ENCODE measurements at places on chromosomes 13 and 19.

GRCh38 chr13:78576261-78576660 is 27.1 kb downstream of the POU4F1 start:
- no peak for DNase-seq

- no peak for DNase-seq
Measured at GRCh38 chr19:40717325-40717879, 490 bp downstream of the ITPKC start.

DNA sequence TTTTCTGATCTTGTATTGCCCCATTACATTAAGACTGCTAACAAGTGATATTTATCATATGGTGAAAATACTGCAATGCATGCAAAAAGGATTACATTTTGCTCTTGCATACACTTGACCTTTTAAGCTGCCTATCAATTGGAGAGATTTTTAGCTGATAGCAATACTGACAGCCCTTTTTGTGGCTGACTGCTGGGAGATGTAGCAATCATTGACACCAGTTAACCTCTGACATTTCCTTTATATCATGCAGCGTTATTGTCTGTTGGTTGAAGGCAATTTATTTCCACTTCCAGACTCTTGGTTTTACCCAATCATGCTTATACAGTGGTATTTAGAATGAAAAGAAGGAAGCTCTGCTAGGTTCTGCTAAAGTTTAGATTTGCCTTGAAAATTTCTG is 364.0 kb downstream of the LMO7 start:
- DNase-seq = no peak

- no peak for DNase-seq
Measured at GRCh38 chr13:95255072-95255732, 46.0 kb downstream of the ABCC4 start.

DNA sequence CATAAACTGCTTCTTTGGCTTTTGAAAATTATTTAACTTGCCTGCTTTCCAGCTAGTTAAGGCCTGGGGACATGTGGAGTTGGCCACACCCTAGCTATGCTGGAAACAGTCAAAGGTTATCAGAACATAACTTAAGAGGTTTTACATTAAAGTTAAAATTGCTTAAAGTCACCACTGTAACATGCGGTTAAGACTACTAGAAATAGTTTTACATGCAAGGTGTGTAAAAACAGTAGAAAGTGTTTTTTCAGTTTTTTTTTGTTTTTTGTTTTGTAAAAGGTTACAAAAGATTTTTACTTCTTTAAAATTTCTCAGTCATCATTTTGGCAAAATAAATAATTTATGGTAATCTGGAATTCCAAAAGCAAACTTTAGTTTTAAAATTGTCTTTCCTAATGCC is 763.1 kb downstream of the UQCRFS1 start:
- DNase-seq = no peak

Measured in CD4-positive, alpha-beta T cell treated with Interferon gamma for 1 hour (primary cell).